ENCODE measurements at places on chromosomes 3 and 15.

DNA sequence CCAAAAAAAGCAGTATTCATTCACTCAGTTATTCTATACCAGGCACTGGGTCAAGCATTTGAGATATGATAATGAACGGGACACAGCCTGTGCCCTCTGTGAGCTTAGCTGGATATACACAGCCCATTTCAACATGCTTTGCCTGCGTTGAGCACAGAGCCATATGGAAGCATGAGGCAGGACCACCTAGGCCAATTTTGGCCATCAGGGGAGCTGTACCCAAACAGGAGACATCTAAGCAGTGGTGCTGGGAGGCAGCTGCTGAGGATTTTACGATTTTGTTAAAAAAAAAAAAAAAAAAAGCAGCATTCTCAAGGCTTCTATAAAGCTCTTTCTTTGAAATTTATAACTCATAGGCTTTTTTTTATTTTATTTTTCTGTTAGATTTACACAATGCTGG, 87.2 kb upstream of the SLC2A2 start:
- no peak for DNase-seq

- DNase-seq, result peak; percentile 70
These were observed 10.0 kb downstream of the MRPS25 start for GRCh38 chr3:15055019-15055557.

- no peak for DNase-seq
These were observed 66.6 kb downstream of the NUP210 start for GRCh38 chr3:13353506-13353905.

- DNase-seq, result no peak
These were observed 49.5 kb downstream of the ST6GAL1 start for GRCh38 chr3:186979852-186980251.

DNA sequence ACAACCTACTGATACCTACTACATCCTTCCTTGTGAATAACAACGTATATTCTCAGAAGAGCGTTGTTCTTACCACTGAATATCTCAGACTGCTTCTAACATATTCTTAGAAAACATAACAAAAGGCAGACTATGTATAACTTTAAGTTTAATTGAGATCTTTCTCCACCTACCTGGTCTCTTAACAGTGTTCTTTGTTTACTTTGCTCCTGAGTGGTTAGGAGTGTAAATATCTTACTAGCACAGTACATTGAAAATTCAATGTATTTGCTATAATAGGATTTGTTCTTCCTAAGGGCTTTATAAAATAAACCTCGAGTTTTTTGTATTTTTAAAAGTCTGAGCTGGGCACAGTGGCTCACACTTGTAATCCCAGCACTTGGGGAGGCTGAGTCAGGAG, 7.9 kb upstream of the BLM start:
- DNase-seq, result no peak

DNA sequence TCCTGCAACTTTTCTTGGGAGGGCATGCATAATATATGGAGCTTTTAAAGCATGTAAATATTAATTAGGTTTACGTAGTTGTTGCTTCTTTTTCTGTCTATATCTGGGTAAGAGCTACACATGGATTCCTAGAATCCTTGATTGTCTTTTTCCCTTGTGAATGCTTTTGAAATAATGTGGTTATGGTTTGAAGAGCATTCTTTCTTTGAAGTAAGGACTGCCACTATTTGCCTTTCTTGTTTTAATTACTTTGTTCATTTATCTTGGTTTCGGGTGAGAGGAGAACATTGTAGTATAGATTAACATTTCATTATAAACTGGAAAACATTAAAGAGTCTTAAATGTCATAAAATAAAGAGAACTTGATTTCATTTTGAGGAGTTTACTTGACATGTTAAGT, 674.0 kb downstream of the ZBBX start:
- DNase-seq, result no peak

DNA sequence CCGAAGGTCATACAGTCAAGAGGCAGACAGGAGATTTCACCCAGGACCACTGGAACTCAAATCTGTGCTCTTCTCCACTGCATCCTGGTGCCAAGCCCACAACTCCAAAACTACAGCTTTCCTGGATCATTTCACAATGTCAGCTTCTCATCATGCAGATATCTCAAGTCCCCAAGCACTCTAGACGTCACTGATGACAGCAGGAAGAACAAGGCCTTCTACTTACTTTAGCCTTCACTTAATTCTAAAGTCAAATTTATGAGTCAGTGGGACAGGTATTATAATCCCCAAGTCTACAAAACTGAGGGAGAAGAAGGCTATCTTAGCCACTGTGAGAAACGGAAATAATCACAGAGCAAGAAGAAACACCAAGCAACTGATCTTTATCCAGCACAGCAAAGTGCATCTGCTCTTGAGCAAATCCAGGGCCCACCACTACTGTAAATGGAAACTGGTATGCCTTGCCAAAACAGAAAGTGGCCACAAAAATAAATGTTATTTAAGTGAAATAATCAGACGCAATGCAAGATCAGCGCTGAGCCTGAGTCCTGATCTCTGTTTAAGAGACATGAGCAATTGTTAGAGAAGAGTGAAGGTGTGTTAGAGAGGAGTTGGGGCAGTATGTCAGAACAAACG, 928 bp downstream of the RAD18 start:
- DNase-seq, result no peak

GRCh38 chr3:98890965-98891910, 10.3 kb downstream of the DCBLD2 start:
- no peak for DNase-seq

- DNase-seq, result no peak
These were observed 216.8 kb upstream of the CD96 start for GRCh38 chr3:111325160-111325718.

- no peak for DNase-seq
These were observed 498.4 kb downstream of the FHIT start for GRCh38 chr3:60752809-60753208.

DNA sequence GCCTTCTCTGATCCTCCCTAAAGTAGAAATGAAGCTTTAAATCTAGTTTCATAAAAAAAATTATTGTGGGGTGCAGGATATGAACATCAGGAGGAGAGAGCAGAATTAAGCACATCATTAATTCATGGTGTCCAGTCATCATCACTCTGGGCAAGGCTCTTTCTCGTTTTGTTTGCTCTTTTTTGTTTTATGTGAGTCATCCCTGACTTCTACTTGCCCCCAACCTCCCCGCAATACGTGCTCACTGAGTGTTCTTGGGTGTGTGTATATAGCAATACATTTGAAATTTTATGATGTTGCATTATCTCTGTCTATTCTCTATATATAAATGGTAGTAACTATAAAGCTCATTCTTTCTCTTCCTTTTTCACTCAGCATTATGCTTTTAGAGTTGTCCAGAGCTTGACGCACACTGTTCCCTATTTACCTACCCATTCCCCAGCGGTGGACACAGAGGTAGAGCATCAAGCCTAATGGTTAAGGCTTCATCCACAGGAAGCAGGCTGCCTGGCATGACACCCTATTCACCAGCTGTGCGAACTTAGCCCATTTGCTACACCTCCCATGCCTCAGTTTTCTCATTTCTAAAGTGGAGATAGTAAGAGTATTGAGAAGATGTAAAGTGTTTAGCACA, 72.3 kb downstream of the CD200R1L start:
- DNase-seq, result no peak

- DNase-seq, result no peak
These were observed 125.2 kb upstream of the PHLDB2 start for GRCh38 chr3:111733856-111734255.

DNA sequence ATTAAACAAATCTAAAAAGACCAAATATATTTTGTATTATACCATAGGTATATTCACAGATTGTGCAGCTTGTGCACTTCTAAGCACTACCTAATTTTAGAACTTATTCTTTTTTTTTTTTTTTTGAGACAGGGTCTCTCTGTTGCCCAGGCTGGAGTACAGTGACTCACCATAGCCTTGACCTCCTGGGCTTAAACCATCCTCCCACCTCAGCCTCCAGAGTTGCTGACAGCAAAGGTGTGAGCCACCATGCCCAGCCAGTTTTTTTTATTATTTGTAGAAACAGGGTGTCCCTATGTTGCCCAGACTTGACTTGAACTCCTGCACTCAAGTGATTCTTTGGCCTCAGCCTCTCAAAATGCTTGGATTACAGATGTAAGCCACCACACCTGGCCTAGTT, 11.9 kb upstream of the TKT start:
- no peak for DNase-seq

- no peak for DNase-seq
These were observed 175.9 kb downstream of the CNTN4 start for GRCh38 chr3:2274526-2274925.

- no peak for DNase-seq
These were observed 13.7 kb downstream of the LIMD1 start for GRCh38 chr3:45608296-45608695.

DNA sequence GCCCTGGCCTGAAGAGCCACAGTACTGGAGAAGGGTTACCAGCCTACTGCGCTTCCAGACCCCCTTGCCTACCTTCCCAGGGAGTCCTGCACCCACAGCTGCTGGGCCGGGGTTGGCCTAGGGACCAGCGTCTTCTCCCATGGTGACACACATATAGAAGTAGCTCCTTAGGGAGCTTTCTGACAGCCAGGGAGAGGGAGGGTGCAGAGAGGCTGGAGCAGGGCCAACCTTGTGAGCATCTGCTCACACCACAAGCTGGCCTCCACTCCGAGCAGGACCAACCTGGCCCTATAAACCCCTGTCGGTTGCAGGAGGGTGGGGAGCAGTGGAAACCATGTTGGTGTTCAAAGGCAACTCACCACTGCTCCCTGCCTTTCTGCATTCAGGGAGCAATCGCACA, 35.2 kb downstream of the SRPRB start:
- no peak for DNase-seq

- no peak for DNase-seq
These were observed 11.2 kb downstream of the DLL4 start for GRCh38 chr15:40940296-40940801.

DNA sequence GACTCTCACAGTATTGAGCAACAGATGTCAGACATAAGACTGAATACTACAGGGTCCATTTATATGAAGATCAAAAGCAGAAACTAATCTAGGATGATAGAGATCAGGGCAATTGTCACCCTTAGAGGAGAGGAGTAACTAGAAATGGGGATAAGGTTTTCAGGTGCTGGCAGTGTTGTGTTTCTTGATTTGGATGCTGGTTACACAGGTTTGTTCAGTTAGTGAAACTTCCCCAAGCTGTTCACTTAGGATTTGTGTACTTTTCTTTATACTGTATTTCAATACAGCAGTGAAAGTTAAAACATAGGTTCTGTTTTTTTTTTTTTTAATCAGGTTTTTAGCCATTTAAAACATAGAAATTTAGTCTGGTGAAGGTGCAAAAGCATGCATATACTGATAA, 39.1 kb upstream of the CMTM7 start:
- DNase-seq, result no peak

DNA sequence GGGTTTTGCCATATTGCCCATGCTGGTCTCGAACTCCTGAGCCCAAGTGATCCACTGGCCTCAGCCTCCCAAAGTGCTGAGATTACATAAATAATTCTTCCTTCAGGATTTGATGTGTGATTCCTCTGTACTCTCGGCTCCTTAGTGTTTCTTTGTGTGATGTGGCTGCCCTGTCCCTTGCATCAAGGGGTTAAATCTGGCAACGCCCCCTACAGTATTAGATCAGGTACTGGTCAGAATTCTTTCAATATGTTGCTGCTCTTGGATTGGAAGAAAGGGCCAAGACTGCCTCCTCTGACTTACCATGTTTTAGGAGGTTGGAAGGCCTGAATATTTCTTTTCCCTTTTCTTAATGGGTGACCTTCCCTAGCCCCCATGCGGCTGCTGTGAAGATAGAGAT, 390.6 kb upstream of the WNT5A start:
- DNase-seq, result no peak

GRCh38 chr15:71344316-71344715, 229.0 kb downstream of the THSD4 start:
- DNase-seq, result no peak

GRCh38 chr3:124516333-124516732, 213.9 kb upstream of the UMPS start:
- no peak for DNase-seq

DNA sequence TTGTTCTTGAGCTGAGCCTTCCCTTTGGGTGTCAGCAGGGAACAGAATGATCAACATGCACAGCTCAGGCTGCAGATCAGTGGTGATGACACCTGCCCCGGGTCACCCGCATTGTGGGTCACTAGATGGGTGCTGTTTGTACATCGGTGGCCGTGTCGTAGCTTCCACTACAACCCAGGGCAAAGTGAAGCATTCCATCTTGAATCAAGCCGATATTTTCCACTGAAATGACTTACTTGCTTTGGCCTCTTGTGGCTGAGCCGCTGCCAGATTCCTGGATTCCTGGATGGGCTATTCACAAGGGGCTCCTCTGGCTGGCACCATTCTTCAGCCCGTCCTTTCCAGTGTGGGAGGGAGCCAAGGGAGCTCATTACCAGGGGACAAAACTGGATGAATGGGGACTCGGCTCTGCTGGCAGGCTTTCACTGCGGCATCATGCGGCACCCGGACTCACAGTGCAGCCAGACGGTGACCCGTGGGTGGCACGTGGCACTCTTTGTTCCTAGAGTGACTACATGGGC, 65.6 kb downstream of the SLCO3A1 start:
- DNase-seq, result no peak

DNA sequence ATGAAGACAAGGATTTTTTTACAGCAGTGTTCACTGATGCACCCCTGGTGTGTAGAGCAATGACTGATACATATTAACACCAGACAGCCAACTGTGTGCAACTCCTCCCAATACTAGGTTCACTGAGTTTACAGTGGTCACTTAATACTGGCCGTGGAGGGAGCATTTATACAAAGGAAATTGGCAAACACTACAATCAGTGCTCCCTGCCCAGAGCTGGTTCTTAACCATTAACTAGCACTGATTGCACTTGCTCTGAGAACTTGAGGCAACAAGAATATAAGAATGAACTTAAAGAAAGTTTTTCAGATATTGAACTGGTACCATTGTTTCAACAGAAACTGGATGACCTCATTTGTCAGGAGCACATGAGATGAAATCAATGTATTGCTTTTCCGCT, 110.6 kb downstream of the MAGI1 start:
- DNase-seq, result no peak

GRCh38 chr15:68691705-68692104, 112.9 kb downstream of the CORO2B start:
- no peak for DNase-seq

DNA sequence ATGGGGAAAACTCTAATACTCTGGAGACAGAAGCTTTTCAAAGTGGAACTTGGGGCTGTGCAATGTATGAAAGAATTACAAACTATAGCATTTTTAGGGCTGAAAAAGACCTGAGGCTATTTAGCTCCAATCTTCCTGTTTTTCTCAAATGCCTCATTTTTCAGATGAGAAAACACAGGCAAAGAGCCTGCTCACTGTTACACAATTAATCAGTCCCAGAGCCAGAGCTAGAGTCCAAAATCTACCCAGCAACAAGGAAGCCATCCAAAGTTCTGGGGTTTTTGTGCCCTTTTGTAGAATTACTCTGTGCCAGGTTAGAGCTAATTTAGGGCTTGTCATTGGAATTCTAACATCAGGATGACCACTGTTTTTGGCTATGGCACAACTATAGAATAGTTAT, 45.5 kb downstream of the GPR149 start:
- no peak for DNase-seq

DNA sequence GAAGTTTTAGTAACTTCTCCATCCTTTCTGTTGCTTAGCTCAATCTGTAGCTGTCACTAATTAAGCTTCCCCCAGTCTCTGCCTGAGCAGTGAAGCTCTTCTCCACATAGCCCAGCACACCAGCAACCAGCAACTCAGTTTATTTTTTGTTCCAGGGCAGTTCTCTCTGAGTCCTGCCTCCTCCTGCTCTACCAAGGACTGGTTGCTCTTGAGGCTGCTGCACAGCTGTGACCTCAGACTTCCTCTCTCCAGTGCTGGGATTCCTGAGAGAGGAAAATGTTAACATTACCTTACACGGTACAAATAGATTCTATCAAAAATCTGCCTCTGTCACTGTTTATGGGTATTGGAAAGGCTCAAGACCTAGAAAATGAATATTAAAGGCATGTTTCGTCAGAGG, 294.7 kb downstream of the OXSM start:
- DNase-seq, result no peak

Measured in activated naive CD8-positive, alpha-beta T cell treated with anti-CD3 and anti-CD28 coated beads, Interleukin-2, amount 50 U/mL, for 24 hours (primary cell).